LoVo (cell line): ENCODE measurements at places on chromosomes 4 and X.
A peak's percentile ranks its signal among the peaks of the same experiment; 100 is the strongest.

DNA sequence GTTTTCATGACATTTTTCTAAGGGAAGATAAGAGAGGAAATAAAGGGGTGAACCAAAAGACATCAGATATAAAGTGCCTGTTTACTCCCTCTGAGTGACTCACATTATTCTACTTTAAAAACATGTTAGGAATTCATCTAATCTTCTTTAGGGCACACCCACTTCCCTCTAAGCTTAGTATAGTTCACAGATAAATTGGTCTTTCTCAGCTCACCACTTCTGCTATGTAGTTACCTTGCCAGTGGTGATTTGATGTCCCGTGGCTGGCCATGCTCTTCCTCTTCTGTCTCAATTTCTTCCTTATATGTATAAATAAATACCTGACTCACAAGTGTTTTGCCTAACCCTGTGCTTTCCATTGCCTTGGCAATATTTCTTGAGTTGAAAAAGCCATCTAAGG lies 96.8 kb downstream of the PDLIM5 start:
- peak; percentile 88 for DNase-seq

DNA sequence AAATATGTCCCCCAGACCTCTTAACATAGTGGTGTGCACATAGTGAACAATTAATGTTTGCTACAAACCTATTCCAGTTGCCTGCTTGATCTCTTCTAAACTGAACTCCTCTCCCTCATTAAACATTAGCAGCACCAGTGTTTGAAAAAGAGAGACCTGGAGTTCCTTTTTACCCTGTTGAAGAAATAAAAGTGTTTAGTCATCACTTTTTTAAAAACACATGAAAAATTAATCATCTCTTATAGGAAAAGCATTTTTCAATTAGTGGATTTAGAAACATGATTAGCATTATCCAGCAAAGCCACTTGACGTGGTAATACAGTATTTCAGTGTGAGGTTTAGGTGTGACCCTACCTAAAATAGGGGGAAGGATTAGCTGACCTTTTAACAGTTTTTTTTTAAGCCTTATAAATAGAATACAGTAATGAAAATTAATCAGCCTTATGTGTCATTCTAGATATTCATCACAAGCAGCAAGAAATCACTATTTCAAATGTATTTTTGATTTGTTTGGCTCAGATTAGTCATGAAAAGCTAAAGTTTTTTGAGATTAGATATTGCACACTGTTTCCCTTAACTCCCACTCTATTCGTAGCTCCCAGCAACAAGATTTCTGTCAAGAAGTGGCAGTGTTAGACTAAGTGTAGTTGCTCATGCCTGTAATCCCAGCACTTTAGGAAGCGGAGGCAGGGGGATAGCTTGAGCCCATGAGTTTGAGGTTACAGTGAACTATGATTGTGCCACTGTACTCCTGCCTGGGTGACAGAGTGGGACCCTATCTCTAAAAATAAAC lies 26.2 kb downstream of the CUL4B start:
- DNase-seq, result no peak

DNA sequence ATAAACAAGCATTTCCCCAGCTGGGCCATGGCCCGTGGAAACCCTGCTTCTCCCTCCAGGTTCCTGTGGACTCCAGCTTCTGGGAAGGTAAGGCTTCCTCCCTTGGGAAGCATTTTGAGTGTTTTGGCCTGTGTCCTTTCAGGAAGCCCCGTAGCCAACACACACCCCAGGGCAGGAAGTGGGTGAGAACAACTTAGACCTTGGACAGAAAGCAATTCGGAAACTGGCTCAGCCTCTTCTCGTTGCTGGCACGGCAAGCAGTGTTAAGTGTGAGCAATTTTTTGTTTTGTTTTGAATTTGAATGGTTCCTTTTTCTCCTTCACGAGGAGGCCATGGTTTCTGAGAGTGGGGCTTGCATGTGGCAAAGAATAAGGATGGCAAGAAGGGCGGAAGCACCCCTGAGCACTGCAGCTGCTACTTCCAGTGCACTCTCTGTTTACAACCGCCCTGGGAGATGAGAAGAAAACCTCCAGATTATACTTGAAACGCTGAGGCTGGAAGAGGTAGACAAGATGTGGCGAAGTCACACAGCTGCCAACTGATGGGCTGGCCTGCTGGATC lies 14.1 kb upstream of the CYTL1 start:
- DNase-seq, result no peak

GRCh38 chrX:15790769-15791290 lies 546 bp downstream of the ZRSR2 start:
- no peak for DNase-seq

GRCh38 chr4:118810991-118811764 lies 24.7 kb downstream of the SEC24D start:
- no peak for DNase-seq

DNA sequence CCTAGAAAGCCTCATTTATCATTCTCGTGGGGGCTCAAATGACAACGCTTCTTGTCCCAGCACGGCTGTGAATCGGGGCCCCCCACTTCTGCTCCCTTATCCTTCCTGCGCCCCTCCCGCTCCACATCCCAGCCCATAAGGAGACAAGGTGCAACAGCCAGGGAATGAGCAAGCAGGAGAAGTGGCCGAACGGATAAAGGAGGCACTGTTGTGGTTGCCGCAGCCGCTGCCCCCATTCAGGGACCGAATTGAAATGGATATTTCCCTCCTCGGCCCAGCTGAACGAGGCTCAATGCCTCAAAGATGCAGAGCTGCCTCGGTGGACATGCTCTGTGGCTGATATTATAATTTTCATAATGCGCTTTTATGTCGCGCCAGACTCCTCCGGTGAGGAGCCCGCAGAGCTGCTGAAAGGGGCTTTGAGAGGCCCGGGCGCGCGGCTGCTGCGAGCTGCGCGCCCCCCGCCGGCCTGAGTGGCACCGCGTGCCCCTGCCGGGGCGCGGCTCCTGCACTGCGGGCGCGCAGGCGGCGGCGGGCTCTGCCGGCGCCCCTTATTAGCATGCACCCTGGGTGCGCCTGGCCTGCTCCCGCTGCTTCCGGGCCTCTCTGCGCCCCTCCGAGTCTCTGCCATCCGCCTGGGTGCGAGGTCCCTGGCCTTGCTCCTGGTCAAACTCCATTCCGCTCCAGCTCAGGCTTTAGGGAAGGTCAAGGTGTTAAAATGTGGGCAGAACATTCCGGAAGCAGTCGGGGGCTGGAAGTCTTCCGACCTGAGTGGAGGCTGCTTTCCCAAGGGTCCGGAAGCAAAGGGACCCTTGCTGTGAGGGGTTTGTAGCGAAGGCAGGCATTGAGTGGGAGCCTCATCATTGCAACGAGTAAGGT lies 68.2 kb upstream of the TMEM33 start:
- no peak for DNase-seq

GRCh38 chr4:100983426-100983825 lies 363.9 kb downstream of the PPP3CA start:
- DNase-seq, result no peak

DNA sequence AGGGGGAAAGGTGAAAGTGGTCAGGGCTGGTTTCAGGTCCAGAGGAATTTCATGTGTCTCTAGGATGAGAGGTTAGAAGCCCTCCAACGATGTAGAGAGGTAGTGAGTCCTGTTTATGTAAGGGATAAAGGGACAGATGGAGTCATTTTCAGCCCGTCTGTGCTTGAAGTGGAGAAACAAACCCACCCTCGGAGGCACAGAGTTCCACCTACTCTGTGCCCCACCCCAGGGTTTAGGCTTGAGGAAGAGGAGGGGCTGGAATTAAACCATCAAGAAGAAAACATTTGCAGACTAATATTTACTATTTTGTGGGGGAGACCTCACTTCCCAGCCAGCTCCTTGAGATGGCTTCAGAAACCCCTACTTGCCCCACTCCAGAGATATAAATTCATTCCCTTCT lies 868 bp upstream of the GNL3L start:
- DNase-seq, result no peak

GRCh38 chr4:59848457-59848856 lies 1351.7 kb upstream of the ADGRL3 start:
- no peak for DNase-seq

DNA sequence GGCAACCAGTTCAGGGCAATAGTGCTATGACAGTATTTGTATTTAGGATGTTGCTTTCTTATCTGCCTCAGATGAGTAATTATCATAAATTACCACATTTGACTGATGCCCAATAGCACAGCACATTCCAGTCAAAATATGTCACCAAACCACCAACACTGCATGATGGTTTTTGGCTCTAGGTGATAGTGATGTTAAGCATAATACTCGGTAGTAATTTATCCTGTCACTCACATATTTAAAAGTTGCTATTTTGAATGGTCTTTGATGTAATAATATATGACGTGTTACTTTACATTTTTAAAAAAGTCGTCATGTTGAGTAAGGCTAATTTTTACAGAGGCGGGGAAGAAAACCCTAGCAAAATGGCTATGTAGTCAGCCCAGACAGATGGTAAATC lies 42.5 kb downstream of the UNC5C start:
- DNase-seq, result no peak

DNA sequence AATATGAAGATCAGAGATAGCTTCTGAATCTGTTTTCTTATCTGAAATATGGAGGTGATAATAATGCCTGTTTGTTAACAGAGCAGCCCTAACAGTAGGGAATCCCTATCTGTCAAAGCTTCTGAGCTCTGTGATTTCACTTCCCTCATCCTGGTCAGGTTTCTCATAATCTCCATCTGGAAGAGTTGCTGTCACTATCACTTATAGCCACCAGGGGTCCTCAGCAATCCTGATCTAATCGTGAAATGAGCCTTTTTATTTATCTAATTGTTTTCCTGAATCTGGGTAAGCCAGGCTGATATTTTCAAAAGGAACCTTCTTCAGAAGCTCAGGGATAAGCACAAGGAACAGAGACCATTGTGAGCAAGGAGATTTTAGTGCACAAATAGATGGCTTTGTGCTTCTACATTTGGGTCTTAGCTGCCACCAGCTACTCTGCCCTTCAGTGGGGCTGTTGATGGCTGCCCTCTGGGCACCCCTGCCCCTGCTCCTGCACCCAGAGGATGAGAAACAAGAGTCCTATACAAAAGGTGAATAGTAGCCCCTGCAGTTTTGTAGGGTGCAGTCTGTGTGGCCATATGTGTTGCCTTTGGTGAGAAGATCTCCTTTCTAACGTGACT lies 196.4 kb upstream of the RADX start:
- peak; percentile 27 for DNase-seq

DNA sequence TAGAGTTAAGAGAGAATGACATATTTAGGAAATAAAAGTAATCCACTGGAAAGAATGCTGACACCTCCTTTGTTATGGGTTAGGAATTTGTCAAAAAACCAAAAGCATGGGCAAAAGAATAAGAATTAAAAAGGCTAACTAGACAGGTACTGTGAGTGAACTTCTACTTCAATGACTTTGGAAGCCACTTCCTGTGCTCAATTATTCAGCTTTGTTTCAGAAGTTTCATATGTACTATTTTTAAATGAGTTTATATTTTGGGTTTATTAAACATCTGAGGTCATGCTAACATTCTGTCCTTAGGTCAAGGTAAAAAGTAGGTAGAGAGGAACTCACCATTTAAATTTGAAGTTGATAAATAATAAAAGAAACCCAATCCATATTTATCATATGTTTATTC lies 106.7 kb upstream of the CXorf51A start:
- no peak for DNase-seq

DNA sequence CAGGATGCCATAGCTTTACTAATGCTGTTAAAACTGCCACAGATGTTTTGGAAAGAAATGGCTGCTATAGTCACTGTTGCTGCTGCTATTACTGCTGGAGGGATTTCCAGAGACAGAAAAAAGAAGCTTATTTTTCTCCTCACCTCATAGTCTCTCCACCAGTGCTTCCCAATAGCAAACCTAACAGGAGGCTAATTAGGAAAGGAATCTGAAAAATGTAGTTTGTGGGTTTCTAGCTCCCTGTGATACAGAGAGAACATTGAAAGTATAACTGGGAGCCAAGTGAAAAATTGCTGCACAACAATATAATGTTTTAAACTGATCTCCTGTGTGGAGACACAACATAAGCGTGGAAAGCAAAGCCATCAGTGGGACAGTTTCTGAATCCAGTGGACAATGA lies 8.6 kb upstream of the TSPAN7 start:
- DNase-seq, result no peak

GRCh38 chr4:1882850-1883271 lies 11.7 kb downstream of the NSD2 start:
- DNase-seq, result no peak

- DNase-seq, result no peak
These were observed 105.6 kb downstream of the C4orf51 start for GRCh38 chr4:145785391-145786008.

DNA sequence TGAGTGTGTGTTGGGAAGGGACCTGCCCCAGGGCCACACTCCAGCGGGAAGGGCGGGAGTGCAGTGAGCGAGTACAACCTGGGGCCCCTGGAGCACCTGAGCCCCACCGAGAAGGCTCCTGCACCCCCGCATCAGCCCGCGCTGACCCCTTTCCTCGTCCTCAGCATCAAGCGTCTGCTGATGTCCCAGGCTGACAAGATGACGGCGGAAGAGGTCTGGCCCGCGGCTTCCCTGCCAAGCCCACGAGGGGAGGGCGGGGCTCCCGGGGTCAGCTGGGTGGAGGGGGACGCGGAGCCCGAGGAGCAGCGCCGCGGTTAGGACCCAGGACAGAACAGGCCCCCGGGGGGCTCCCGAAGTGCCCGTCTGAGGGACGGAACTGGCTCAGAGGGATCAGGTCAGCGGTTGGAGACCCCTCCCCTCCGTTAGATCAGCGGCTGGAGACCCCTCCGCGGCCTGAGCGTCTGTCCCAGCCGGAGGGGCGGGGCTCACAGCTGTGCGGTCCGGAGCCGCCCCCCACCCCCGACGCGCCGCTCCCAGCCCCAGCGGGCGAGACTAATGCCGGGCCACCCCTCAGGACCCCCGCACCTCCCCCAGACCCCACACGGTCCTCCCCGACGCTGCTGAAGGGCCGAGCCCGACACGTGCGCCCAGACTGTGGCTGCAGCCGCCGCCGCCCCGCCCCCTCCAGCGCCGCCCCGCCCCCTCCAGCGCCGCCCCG lies 6.7 kb downstream of the MYL5 start:
- no peak for DNase-seq

- DNase-seq, result no peak
These were observed 56.4 kb downstream of the RAB28 start for GRCh38 chr4:13427599-13428325.

GRCh38 chr4:5444918-5445517 lies 263.3 kb downstream of the EVC2 start:
- DNase-seq, result no peak

DNA sequence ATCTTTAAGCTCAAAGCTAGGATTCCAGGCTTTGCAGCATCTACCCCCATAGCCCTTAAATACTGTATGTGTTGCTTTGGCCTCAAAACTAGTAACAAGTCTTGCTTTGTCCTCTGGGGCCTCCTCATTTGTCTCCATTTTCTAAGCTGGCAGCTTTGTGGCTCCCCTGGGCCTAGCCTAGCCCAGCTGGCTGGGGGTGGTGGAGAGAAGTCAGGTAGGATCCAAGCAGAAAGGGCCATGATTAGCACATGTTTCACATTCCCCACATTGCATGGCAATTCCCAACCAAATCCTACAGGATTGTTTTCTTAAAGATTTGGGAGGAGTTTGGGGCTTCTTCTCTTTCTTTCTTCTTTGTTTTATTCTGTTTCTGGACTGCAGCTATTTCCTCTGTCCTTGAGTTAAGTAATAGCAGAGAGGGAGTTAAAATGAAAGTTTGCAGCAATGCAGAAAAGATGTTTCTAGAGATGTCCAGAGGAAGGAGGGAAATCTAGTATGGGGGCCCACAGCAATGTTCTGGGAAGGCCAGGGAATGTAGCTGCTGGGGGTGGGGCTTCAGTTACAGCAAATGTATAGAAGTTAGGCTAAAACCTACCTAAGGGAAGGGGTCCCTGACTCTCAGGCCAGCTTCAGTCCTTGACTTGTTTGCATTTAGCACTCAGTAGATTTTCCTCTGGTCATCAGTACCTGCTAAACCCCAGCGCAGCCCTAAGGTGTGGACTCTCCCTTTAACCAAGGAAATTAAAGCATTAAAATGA lies 92.1 kb downstream of the SHROOM4 start:
- no peak for DNase-seq

- no peak for DNase-seq
These were observed 97.8 kb downstream of the SHROOM3 start for GRCh38 chr4:76532805-76533204.
